ENCODE measurements at places on chromosomes 12 and 14.

- no peak for DNase-seq
Measured at GRCh38 chr12:122888232-122888752, 7.6 kb downstream of the VPS37B start.

- DNase-seq, result no peak
Measured at GRCh38 chr12:105487963-105488362, 157.5 kb downstream of the C12orf75 start.

DNA sequence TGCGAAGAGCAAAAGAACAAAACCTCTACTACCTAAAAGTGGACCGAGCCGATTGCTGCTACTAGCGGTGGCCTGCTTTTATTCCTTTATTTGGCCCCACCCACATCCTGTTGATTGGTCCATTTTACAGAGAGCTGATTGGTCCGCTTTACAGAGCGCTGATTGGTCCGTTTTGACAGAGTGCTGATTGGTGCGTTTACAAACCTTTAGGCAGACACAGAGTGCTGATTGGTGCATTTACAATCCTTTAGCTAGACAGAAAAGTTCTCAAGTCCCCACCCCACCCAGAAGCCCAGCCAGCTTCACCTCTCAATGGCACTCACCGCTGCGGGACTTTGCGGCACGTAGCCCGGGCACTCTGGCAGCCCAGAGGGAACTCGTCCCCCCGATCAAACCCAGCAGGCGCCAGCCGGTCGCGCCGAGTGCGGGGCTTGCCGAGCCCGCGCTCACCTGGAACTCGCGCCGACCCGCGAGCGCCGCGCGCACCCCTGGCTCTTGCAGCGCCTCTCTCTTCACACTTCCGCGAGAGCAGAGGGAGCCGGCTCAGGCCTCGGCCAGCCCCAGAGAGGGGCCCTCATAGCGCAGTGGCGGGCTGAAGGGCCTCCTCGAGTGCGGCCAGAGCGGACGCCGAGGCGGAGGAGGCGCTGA is 8.7 kb upstream of the FGD4 start:
- no peak for DNase-seq

DNA sequence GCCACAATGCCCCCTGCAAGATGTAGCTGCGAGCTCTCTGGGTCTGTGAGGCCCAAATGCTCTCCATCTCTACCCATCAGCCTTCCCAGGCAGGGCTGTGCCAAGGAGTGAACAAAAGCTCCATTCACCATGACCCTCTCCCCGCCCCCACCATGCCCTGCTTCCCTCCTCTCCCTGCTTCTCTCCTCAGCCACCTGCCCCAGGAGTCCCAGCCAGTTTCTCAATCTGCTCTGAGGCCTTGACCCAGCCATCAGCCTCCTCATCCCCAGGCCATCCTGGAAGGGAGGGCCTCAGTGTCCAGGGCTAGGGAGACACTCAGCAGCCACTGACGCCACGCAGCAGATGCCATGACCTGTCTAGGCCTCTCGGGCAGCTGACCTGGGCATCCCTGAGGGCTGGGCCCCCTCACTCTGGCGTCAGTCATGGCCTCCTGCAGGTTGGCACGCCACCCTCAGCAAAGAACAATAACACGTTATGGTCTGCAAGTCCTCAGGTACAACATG is 8.5 kb upstream of the KRT5 start:
- DNase-seq, result no peak

DNA sequence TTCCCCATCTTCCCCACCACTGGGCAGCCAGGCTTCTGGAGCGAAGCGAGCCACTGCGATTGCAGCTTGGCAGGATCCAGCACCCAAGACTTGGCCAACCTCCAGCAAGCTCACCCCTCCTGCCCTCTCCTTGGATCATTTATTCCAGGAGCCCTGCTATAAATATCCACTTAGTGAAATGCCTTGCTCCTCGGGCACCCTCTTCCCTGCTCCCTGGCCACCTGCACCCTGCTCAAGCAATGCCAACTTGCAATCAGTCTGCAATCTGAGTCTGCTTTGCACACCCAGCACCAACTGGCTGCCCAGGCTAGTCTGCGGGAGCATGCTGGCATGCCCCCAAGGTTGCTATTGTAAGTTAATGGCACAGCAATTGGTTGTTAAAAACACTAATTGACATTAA is 666.0 kb downstream of the MED13L start:
- DNase-seq, result no peak

- DNase-seq, result no peak
Measured at GRCh38 chr14:99040711-99041110, 231.3 kb downstream of the BCL11B start.

GRCh38 chr12:92847368-92847767 is 81.7 kb downstream of the EEA1 start:
- no peak for DNase-seq

DNA sequence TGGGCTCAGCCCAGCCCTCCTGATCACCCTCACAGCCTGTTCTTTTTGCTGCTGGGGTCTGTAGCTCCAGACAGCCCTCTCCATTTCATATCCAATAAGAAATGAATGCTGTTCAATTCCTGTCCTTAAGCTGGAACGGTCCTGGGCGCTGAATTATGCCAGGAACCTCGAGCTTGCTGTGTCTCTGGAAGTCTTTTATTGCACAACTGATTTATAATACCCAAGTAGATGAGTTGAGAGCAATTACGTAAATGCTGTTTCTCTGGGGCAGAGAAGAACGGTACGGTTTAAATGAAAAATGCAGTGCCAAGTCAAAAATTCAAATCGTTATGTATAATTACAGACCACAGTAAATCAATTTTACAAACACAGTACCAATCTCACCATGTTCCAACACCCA is 161.0 kb downstream of the SAMD4A start:
- no peak for DNase-seq

GRCh38 chr12:43978556-43978955 is 142.7 kb downstream of the TMEM117 start:
- DNase-seq, result no peak

- DNase-seq, result no peak
Measured at GRCh38 chr14:77143071-77143470, 1.5 kb upstream of the ZDHHC22 start.

- no peak for DNase-seq
Measured at GRCh38 chr12:105670672-105671071, 340.2 kb downstream of the C12orf75 start.

DNA sequence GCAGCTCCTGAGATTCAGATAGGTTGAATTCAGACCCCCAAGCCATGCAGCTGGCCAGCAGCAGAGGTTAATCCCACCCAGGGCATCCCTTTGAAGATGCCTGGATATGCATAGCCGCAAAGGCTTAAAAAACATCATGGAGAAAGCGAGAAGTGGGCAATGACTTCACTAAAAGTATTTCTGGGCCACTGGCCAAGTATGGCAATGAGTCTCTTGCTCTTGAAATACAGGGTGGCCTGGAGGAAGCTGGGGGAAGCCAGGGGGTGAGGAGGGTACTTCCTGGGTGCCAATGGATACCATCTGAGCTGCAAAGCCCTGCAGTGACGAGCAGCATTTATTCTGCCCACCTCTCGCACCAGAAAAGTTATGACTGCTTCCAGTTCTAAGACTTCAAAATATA is 539.3 kb upstream of the TBX3 start:
- DNase-seq, result no peak

DNA sequence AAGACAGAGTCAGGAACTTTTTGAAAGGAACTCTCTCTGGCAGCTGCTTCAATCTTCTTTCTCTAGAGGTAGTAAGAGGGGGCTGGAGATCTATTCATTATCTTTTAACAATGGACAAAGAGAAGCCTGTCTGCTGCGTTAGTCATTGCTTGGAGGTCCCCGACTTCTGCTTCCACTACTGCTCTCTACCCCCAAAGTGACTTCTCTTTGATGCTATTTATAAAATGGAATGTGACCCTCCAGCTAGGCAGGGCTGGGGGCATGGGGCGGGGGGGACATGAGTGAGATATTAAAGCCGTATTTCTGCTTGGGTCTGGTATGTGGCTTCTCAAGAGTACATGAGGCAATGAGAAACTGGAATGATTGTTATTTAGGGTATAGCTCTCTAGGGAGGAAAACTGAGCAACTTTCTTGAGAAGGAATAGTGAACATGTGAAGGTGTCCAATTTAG is 41.4 kb upstream of the NUDT4 start:
- no peak for DNase-seq

DNA sequence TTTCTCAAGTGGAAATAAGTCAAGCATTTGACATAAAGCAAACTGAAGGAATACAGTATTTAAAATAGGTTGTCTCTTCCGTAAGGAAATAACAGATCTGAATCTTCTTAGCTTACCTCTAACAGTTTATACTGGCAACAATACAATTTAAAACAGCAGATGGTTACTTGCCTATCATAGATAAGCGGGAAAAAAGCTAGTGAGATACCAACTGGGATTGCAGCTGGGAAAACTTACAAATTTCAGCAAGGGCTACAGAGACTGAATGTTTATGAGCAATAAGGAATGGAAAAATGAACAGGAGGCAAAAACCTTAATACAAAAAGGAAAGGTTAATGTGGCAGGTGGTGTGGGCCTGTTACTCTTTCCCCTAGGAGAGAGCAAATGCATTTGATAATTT is 220.0 kb downstream of the RASSF9 start:
- DNase-seq, result no peak

GRCh38 chr12:25558586-25558985 is 5.5 kb upstream of the LMNTD1 start:
- no peak for DNase-seq

DNA sequence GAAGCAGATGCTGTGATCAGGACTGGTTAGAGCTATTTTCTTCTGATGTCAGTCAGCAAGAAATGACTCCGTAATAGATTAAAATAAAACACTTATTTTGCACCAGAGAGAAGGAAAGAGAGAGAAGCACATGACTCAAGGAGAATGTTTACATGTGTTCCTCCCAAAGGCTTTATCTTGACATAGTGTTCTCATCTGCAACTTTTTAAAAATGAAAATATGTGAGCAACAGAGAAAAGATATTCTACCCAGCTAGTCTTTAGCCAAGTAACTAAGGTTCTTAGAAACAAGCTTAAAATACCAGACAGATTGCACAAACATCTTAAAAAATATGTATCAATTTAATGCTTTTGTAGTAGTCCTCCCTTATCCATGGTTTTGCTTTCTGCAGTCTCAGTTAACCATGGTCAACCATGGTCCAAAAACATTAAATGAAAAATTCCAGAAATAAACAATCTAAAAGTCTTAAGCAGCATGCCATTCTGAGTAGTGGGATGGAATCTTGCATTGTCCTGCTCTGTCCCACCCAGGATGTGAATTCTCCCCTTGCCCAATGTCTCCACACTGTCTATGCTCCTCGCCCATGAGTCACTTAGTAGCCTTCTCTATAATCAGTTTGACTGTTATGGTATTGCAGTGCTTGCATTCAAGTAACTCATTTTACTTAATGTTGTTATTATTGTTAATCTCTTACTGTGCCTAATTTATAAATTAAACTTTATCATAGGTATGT is 9.9 kb downstream of the SERPINA10 start:
- DNase-seq, result no peak

- no peak for DNase-seq
Measured at GRCh38 chr12:83067981-83068380, 381.3 kb downstream of the TMTC2 start.

- DNase-seq, result no peak
Measured at GRCh38 chr12:5506295-5506694, 74.4 kb downstream of the NTF3 start.

DNA sequence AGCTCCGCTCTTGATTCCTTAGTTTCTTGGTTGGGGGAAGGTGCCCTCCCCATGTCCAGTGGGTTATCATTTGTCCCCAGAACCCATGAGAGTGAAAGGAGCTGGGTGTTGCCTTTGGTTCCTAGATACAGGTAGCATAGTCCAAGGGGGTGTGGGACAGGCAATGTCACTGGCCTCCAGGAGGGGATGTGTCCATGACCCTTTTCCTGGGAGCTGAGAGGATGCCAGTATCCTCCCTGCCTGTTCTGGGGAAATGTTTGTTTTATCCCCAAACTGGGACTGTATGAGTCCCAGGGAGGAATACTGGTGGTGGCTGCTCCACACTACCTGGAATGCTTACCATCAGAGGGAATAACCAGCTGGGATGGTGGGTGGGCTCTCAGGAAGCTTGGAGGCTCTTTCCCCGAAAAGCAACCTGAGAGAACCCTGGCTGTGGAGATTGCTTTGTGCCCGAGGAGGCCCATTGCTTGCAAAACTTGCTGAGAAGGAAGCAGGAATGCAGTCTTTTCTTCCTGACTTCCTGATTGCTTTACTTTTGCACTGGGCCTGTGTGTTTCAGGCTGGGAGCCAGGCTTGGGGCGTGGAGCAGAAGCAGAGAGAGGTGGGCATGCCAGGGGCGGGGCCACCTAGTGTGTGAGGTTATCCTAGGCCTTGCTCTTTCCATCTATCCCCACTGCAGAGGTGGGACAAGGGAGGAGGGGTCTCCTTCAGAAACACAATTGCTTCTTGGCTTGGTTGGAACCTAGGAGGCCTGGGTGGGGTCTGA is 715 bp upstream of the SLC10A1 start:
- DNase-seq, result no peak

GRCh38 chr12:57679697-57680096 is 14.2 kb upstream of the OS9 start:
- no peak for DNase-seq

GRCh38 chr12:55777856-55778255 is 34.9 kb downstream of the GDF11 start:
- DNase-seq, result no peak

- DNase-seq, result no peak
Measured at GRCh38 chr14:33916663-33917565, 34.0 kb downstream of the EGLN3 start.

GRCh38 chr14:58066115-58066514 is 85.9 kb downstream of the ARMH4 start:
- no peak for DNase-seq

GRCh38 chr14:89175881-89176799 is 240.9 kb downstream of the FOXN3 start:
- DNase-seq, result no peak

DNA sequence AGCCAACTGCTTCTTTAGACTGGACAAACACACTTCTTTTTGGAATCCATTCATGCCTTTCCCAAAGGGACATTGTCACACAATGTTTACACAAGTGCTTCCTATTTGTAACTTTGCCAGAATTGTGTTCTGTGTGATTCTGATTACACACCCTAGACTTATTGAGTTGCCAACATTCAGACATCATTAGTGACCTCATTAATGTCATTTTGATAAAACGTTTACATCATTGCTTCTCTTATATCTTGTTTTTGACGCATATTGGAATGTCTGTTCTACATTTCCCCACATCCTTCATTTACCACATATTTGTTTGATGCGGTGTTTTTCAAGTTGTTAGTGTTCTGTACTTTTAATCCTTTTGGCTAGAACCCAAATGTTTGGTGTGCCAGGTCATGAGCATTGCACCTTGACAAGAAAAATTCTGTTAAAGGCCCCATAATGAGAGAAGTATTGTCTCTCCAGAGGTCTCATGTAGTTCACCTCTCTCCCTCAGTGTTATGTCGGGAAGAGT is 305.5 kb downstream of the AEBP2 start:
- DNase-seq, result no peak
